ENCODE measurements at places on chromosomes 5 and 9. TPM values are rescaled to one million over a fixed set of nuclear protein-coding genes. Genes with fewer than 3 reads are reported as not detected.

HAVCR1 gene
- not detected for total RNA-seq

ANKRD34B gene
- not detected for total RNA-seq

DEPDC1B gene
- 3.9 TPM for total RNA-seq

WDR38 gene
- not detected for total RNA-seq

FGF10 gene
- not detected for total RNA-seq

LCN15 gene
- not detected for total RNA-seq

LHX6 gene
- total RNA-seq = 0.33 TPM

RMI1 gene
- 5.9 TPM for total RNA-seq

TNFSF8 gene
- not detected for total RNA-seq

HAVCR2 gene
- total RNA-seq = 0.22 TPM

IFNE gene
- 0.79 TPM for total RNA-seq

RAD17 gene
- 29.1 TPM for total RNA-seq

TLR4 gene
- total RNA-seq = 0.43 TPM

ADRA1B gene
- 13.7 TPM for total RNA-seq

IGFBPL1 gene
- 48.3 TPM for total RNA-seq

CCNG1 gene
- 174 TPM for total RNA-seq

UBTD2 gene
- total RNA-seq = 50.0 TPM

DNM1 gene
- 5.6 TPM for total RNA-seq

NPDC1 gene
- 0.22 TPM for total RNA-seq

BHMT2 gene
- not detected for total RNA-seq

FLT4 gene
- under 0.01 TPM for total RNA-seq

PCDHB3 gene
- total RNA-seq = 0.39 TPM

SHISAL2B gene
- not detected for total RNA-seq

RASGEF1C gene
- total RNA-seq = not detected

SLC34A1 gene
- total RNA-seq = 0.39 TPM

NREP gene
- total RNA-seq = 667 TPM

PSD2 gene
- under 0.01 TPM for total RNA-seq

SLC1A1 gene
- total RNA-seq = 3.9 TPM

SOHLH1 gene
- not detected for total RNA-seq

ZNF366 gene
- total RNA-seq = 0.39 TPM

GRXCR2 gene
- total RNA-seq = under 0.01 TPM

DOCK8 gene
- 1.6 TPM for total RNA-seq

ABITRAM gene
- 14.1 TPM for total RNA-seq

F12 gene
- 7.9 TPM for total RNA-seq

SLIT3 gene
- total RNA-seq = 3.9 TPM

All from placental epithelial cell (primary cell).